ENCODE measurements at places on chromosomes 6 and 20.

DNA sequence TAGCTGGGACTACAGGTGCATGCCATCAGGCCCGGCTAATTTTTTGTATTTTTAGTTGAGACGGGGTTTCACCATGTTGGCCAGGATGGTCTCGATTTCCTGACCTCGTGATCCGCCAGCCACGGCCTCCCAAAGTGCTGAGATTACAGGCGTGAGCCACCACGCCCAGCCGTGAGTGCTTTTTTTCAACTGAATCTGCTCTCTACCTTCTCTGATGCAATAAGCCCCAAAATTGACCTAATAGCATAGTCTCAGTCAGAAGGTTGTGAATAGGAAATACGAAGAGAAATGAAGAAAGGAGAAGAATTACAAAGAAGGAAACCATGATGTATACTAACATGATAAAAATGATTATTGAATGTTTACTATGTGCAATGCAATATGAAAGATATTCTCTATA, 33.2 kb downstream of the BEND6 start:
- no peak for DNase-seq

DNA sequence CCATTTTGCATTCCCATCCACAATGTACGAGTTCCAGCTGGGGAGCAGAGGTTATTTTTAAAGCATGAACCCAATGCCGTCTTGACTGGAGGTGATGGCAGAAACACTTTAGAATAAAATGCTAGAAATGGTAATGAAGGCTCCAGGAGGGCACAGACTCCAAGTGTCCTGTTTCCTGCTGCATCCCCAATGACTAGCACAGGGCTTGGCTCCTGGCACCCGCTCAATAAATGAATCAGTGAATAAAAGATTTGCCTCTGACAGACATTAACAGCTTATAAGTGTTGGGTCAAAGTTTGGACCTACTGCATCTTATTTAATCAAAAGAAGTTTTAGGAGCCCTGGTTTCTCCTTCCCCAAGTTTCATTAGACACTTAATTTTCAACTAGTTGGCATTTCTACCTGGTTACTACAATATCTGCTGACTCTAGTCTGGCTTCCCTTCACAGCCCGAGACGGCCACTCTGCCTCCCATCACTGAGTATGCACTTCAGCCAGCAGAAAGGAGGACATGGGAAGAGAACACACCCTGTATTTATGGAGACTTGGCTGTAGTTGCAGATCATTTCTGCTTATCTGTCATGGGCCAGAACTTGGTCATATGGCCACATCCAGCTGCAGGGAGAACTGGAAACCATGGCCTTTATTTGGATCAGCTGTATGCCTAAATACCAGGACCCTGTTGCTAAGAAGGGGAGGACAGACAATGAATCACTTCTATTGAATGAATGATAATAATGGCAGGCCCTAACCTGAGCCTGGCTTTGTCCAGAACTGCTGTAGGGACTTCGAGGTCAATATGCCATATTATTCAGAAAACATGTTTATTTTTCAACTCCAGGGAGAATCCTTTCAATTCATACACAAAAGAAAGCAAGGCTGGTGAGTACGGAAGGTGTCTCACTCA, 63.1 kb downstream of the TTI1 start:
- no peak for DNase-seq

GRCh38 chr6:140303218-140303949, 928.9 kb upstream of the CITED2 start:
- no peak for DNase-seq

- DNase-seq, result no peak
Measured at GRCh38 chr6:795046-795685, 102.2 kb upstream of the EXOC2 start.

- DNase-seq, result no peak
Measured at GRCh38 chr20:63128367-63128766, 87.6 kb downstream of the YTHDF1 start.

DNA sequence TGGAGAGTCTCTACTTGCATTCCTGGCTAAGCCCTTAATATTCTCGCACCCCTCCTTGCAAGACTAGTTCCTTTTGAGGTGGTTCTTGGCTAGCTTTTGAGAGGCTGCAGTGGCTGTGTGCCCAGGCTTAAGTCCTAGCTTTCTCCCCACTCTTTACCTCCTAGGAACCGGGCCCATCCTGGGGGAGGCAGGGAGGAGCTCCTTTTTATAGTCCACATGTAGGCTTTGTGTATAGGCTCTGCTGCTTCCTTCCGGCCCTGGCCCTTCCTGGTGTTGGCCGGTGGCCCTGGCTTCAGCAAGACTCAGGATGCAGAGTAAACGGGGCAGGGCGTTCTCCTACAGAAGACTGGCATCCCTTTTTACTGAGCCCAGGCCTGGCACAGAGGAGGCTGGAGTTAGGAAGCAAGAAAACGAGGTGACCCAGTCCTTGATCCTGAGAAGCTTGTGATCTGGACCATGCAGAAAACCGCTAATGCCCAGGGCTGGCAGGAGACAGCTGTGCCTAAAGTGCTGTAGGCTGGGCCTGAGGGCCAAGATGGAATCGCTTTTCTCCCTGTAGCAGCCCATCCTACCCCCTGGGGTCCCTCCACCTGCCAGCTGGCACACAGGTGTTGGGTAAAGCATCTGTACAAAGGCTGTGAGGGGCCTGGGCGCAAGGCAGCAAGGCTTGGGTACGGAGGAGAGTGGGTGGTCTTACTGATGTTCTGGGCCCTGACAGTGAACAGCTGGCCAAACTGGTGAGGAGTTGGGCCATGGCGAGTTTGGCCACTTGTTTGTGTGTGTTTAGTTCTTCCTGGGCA, 8.7 kb downstream of the PLCG1 start:
- DNase-seq, result no peak

- no peak for DNase-seq
Measured at GRCh38 chr20:51654495-51654894, 112.0 kb upstream of the NFATC2 start.

DNA sequence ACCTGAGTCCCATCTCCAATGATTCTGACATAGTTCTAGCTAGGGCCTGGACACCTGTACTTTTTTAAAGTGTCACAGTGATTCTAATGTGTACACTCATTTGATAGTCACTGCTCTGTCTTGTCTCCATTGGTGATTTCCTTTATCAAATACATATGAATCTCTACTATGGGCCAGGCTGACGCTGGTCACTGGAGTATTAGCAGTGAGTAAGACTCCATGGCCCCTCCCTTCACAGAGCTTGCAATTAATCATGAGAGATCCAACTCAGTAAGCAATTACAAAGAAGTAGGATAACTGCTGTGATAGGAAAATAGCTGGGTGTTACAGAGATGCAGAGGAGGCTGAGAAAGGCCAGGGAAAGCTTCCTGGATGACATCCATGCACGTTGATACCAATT, 19.3 kb upstream of the SASH1 start:
- DNase-seq, result no peak

DNA sequence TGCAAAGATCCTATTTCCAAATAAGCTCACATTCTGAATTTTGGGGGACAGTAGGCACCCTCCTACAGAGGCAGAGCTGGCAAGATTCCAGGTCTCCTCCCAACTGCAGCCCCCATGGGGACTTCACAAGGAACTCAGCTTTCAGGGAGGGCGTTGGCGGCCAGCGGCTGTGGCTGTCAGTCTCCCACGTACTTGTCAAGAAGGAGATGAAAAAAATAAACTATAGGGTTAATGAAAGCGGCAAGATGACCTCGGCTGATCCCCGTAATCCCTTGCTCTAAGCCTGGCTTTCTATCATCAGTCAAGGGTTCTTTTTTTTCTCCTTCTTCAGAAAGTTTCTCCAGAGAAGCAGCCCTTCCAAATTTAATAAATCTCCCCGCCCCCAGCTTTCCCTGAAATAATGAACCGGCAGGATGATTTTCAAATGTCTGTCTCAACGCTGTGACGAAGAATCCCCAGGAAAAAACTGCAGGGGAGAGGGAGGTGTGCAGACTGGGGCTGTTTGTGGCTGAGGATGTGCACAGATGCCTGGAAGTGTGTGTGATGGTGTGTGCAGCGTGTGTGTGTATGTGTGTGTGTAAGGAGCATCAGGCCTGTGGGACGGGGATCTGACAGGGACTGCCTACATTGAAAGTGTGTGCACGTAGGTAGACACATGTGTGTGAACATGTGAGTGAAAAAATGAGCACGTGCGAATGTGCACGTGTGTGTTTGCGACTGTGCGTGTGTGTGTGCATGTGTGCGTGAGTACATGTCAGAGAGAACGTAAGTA, 78.7 kb downstream of the SLC2A10 start:
- DNase-seq, result no peak

- no peak for DNase-seq
Measured at GRCh38 chr6:146866731-146867414, 268.1 kb downstream of the ADGB start.

- DNase-seq, result no peak
Measured at GRCh38 chr6:28586324-28586723, 60.6 kb downstream of the GPX5 start.

DNA sequence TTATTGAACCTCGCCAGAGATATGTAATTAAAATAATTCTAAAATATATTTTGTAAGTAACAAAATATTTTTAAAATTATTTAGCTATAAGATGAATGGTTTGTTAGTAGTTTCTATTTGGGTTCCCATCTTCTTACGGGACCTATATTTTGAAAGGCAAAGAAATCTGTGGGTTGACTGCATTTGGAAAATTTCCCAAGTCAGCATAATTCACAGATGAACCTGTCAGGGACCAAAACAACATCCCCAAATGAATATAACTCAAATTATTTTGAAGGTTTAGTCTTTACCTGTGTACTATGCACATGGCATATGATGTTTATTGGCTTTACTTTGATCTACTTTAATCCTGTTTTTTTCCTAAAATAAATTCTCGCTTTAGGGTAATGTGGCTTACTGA, 607.4 kb upstream of the JAG1 start:
- no peak for DNase-seq

DNA sequence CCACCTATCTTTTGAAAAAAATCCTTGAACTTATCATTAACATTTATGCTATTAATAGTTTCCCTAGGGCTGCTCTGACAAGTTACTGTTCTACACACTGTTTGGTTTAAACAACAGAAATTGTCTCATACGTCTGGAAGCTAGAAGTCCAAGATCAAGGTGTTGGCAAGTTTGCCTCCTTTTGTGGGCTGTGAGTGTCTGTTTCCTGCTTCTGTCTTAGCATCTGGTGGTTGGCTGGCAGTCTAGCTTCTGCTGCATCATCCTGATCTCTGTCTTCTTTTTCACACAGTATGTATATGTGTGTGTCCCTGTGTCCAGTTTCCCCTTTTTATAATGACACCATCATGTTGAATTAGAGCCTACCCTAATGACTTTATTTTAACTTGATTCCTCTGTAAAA, 154.8 kb downstream of the RPS12 start:
- no peak for DNase-seq

GRCh38 chr6:54856129-54856528, 9.6 kb downstream of the FAM83B start:
- DNase-seq, result no peak

DNA sequence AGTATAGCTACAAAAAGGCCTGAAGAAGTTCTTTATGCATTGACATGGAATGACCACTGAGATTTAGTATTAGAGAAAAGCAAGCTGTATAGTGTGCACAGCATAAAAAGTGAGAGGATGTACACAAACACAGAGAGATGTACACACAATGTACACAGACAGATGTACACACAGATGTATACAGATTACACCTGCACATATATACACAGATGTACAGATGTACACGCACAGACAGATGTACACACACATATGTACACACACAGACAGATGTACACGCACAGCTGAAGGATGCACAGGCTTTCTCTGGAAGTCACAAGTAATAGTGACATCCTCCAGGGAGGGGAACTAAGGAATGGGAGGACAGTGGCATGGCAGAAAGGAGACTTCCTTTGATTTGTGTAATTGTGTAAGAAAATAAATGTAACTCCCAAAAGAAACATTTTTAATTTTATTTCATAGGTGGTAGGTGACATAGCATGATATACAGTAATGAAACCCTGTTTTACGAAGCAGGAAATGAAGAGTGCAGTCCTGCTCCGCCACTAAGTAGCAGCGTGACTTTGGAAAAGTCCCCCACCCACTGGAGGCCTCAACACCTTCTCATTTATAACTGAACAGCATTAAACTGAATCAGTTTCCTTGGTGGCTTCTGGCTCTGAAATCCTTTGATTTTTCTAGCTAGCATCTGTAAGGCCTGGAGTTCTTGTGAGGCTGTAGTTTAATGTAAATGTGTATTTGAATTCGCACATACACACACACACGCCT, 14.1 kb downstream of the NFATC2 start:
- DNase-seq, result no peak

- DNase-seq, result no peak
Measured at GRCh38 chr20:32918296-32918695, 59.6 kb downstream of the EFCAB8 start.

DNA sequence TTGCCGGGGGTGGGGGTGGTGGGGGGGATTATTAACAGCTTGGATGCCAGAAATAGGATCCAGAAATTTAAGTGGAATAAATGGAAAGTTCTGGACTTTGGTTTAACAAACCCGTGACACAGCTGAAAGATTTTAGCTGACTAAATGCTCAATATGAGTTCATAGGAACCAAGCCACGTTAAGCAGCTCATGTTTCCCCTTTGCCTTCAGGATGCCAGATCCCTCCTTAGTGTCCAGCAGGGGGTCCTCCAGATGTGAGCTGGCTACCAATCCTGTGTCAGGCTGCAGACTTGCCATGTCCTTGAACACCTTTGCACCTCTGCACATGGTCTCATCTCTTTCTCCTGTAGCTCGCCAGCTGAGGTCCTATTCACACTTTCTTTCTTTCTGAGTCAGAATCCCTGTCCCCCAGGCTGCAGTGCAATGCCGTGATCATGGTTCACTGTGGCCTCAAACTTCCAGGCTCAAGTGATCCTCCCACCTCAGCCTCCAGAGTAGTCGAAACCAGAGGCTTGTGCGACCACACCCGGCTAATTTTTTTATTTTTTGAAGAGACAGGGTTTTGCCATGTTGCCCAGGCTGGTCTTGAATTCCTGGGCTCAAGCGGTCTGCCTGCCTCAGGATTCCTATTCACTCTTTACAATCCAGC, 133.3 kb upstream of the ARMC2 start:
- no peak for DNase-seq

DNA sequence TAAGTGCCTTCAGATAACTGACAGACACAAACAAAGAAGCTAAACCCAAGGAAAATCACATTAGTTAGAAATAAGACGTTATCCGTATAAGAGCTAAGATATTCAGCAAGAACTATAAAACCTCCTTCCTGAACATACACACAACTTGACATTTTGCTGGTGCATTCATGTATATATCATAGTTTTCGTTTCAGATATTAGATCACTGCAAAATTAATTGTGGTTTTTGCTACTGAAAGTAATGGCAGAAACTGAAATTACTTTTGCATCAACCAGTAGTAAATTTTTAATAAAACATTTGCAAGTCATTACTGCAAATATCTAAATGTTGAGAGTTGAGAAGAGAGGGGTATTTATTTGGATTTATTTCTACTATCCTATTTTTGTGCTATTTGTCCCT, 26.1 kb upstream of the KCNQ5 start:
- no peak for DNase-seq

GRCh38 chr20:2051946-2052345, 49.7 kb upstream of the STK35 start:
- no peak for DNase-seq

- DNase-seq, result peak; percentile 70
Measured at GRCh38 chr6:10465629-10466499, 51.0 kb upstream of the TFAP2A start.

- no peak for DNase-seq
Measured at GRCh38 chr20:23874747-23875146, 4.8 kb downstream of the CST5 start.

GRCh38 chr6:53360093-53360912, 11.6 kb upstream of the ELOVL5 start:
- no peak for DNase-seq

Measured in endothelial cell (in vitro differentiated cells).